Osteoblast (primary cell): ENCODE measurements at places on chromosomes 5 and 9.

DNA sequence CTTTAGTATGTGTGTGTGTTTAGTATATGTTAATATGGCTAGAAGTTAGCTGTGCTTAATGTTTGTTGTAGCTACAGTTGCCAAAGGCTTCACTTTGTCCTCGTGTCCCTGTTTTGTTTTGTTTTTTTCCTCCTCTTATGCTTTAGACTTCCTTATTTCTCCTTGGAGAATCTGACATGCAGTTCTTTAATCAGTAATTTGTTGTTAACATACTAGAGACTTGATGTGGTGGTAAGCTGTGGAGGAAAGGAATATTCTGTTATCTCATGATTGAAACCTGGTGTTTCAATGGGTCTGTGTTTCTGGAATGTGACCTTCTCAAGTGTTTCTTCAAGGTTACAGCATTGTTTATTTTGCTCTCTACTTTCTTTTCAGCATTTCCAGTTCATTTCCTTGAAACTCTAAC, 515.6 kb upstream of the ST8SIA4 start:
- no peak for DNase-seq
- H3K27me3 ChIP-seq: no peaks in the 10 kb centered on the region
- H3K4me3 ChIP-seq: no peak overlapping the region
- H3K27ac ChIP-seq: no peak overlapping the region
- H3K4me1 ChIP-seq: no peaks in the 10 kb centered on the region
- H3K36me3 ChIP-seq: no peaks in the 10 kb centered on the region

DNA sequence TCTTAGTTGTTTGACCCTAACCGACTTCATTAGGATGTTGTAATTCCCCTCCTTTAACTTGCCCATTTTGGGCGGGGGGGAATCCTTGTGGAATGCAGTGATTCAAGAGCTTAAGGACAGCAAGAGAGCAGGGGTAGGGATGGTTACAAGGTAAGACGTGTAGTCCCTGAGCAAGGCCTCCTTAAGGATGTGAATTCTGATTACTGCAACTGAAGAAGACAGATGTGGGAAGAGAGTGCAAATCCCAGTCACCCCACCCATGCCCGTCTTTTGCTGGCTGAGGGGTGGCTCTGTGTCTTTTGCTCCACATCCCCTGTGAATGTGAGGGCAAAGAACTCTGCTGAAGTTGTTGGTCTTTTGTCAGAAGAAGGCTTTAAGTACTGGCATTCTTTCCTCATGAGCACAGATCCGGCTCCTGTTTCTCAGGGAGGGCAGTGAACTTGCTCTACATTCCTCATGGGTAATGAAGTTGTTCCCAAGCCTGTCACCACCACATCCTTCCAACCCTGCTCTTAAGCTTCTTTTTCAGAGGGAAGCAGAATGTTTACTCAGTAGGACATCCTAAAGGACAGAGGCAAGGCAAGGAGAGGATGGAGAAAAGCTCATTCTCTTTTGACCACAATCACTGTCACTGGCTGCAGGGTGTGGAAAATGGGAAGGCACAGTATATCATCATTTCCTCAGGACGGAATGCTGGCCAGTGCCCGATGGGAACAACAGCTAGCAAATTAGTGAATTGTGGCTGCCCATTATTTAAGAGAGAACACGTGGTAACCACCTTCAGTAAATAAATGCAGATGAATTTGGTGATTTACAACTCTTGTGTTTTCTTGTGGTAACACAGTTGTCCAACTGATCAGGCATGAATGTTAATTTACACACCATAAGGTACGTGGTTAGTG, 61.5 kb downstream of the RAI14 start:
- peak; percentile 88 for DNase-seq
- H3K27ac ChIP-seq: peak overlapping the region; percentile 99
- H3K4me1 ChIP-seq: peaks cover 53% of the 10 kb centered on the region
- H3K36me3 ChIP-seq: peaks cover 34% of the 10 kb centered on the region

DNA sequence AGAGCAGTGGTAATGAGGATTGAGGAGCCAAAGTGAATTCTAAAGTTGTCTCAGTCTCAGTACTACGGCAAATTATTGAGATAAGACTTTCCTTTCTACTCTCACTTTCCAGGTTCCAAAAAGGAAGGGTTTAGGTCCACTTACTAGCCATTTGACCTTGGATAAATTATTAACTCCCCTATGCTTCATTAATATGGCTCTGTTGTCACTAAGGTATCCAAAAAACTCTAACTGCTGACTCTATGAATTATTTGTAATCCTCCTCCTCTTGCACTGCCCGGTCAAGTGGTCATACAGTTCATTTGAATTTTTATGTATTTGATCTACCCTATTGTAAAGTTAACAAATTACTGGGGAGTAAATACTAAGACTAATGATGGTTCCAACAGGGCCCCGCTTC, 17.7 kb upstream of the UGCG start:
- no peak overlapping the region for H3K4me3 ChIP-seq
- no peaks in the 10 kb centered on the region for H3K4me1 ChIP-seq
- H3K36me3 ChIP-seq: no peaks in the 10 kb centered on the region
- no peaks in the 10 kb centered on the region for H3K27me3 ChIP-seq
- H3K27ac ChIP-seq: no peak overlapping the region

DNA sequence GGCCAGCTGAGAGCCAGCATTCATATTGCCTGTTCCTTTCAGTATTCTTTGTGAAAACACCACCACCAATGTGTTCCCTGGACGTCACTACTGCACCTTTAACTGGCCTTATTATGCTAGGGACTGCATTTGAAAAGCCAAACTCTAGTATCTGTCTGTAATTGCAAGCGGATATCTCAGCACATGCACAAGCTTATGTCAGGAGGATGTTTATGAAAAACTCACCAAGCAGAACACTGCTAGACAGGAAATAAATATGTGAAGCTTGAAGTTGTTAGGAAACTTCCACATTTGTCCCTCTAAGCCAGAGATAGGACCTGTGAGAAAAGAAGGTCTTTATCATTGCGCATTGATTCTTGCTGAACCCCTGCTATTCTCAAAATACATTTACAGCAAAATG, 135.4 kb upstream of the CCDC152 start:
- no peak overlapping the region for H3K27ac ChIP-seq
- no peak overlapping the region for H3K4me3 ChIP-seq
- H3K4me1 ChIP-seq: no peaks in the 10 kb centered on the region
- peaks cover 11% of the 10 kb centered on the region for H3K27me3 ChIP-seq

DNA sequence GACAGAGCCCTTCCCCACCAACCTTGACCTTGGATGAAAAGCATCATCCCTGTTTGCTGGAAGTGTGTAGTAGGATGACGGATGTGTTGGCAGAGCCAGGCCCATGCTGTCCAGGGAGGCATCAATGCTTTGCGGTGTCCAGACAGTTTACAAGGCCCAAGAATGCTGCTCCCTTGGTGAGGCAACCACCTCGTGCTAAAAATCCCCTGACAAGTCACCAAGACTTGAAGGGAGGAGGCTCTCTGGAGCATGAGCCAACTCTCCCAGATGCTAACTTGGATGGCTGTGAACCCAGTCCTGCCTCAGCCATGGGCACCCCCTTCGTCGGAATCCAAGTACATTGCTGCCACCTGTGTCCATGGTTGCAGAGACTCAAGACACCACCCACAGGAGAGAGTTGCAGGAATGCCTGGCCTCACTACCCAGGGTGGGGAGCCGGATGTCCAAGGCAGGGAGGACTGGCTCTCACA, 9.5 kb upstream of the NKD2 start:
- no peaks in the 10 kb centered on the region for H3K36me3 ChIP-seq
- no peak overlapping the region for H3K27ac ChIP-seq
- no peaks in the 10 kb centered on the region for H3K4me1 ChIP-seq
- peaks cover 32% of the 10 kb centered on the region for H3K27me3 ChIP-seq
- DNase-seq: peak; percentile 53

- no peak for DNase-seq
- H3K4me1 ChIP-seq: peaks cover 44% of the 10 kb centered on the region
- H3K27ac ChIP-seq: peak overlapping the region; percentile 77
- peak overlapping the region; percentile 34 for H3K4me3 ChIP-seq
- H3K36me3 ChIP-seq: no peaks in the 10 kb centered on the region
These were observed 68.2 kb downstream of the EBF1 start for GRCh38 chr5:159031513-159031912.

- H3K27me3 ChIP-seq: no peaks in the 10 kb centered on the region
- no peak overlapping the region for H3K27ac ChIP-seq
- H3K36me3 ChIP-seq: no peaks in the 10 kb centered on the region
- H3K4me3 ChIP-seq: no peak overlapping the region
- DNase-seq: peak; percentile 82
- H3K4me1 ChIP-seq: peaks cover 10% of the 10 kb centered on the region
These were observed 44.0 kb downstream of the VAV2 start for GRCh38 chr9:133948131-133948530.

- H3K36me3 ChIP-seq: no peaks in the 10 kb centered on the region
- DNase-seq: no peak
- H3K4me1 ChIP-seq: no peaks in the 10 kb centered on the region
- no peaks in the 10 kb centered on the region for H3K27me3 ChIP-seq
These were observed 290.7 kb downstream of the PRELID2 start for GRCh38 chr5:145544401-145544800.

GRCh38 chr9:2418619-2419018, 203.0 kb upstream of the VLDLR start:
- no peak for DNase-seq
- no peaks in the 10 kb centered on the region for H3K4me1 ChIP-seq
- H3K27ac ChIP-seq: no peak overlapping the region
- no peak overlapping the region for H3K4me3 ChIP-seq
- no peaks in the 10 kb centered on the region for H3K36me3 ChIP-seq

DNA sequence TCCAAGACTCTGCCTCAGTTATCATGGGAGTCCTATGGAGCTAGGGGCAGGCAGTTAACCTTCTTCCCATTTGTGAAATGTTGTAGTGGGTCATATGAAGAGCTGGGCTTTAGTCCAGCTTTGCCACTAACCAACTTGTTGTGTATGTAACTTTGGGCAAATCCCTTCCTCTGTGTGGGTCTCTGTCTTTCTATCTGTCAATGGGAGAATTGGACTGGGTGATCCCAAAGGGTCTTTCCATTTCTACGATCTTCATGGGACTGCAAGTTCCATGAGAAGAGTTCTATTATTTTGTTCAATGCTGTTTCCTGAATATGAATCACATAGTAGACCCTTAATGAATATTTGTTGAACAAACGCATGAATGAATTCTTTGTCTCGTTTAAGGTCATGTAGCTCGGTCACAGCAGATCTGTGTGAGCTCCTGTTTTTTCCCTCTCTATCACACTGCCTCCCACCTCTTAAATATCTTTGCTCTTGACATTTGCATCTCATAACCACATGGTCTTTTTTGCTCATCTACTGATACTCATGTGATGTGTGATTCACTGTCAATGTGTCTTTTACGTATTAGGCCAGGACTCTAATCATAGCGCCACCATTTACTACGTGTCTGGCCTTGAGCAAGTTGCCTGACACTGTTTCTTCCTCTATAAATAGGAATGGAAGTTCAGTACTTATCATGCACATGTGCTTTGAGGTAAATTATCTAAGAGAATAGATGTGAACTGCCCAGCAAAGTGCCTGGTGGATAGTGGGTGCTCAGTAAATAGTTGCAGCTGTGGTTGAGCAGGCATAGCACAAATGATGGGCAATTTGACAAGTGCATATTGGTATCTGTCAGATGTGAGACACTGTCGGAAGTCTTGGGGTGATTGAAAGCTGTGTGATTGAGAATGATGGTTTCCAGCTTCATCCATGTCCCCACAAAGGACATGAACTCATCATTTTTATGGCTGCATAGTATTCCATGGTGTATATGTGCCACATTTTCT, 37.4 kb downstream of the PTTG1 start:
- H3K4me3 ChIP-seq: no peak overlapping the region
- H3K27me3 ChIP-seq: peaks cover 11% of the 10 kb centered on the region
- no peak overlapping the region for H3K27ac ChIP-seq
- no peak for DNase-seq
